ENCODE measurements at places on chromosomes 3 and 15. TPM values are rescaled to one million over a fixed set of nuclear protein-coding genes. Genes with fewer than 3 reads are reported as not detected.

LMAN1L gene
- not detected for total RNA-seq

RYR3 gene
- under 0.01 TPM for total RNA-seq

ADAMTS7 gene
- total RNA-seq: 6.7 TPM

TBC1D23 gene
- 69.3 TPM for total RNA-seq

DCUN1D1 gene
- total RNA-seq: 33.3 TPM

MTHFS gene
- total RNA-seq: 21.7 TPM

CHRNB4 gene
- under 0.01 TPM for total RNA-seq

CORO2B gene
- total RNA-seq: 3.2 TPM

TRH gene
- total RNA-seq: not detected

SLC28A2 gene
- total RNA-seq: not detected

KIF7 gene
- total RNA-seq: 10.2 TPM

TERC gene
- 316 TPM for total RNA-seq

GOLGA8G gene
- 3.5 TPM for total RNA-seq

GP5 gene
- 0.42 TPM for total RNA-seq

CYP11A1 gene
- total RNA-seq: not detected

SCAMP5 gene
- total RNA-seq: 1.1 TPM

GASK1A gene
- 2.5 TPM for total RNA-seq

LRRIQ4 gene
- total RNA-seq: not detected

RPP25 gene
- total RNA-seq: not detected

SPESP1 gene
- total RNA-seq: not detected

FANCD2OS gene
- not detected for total RNA-seq

FAM81A gene
- total RNA-seq: 2.9 TPM

ATP13A3 gene
- 226 TPM for total RNA-seq

FRMD4B gene
- total RNA-seq: 64.1 TPM

IL17RE gene
- 13.3 TPM for total RNA-seq

GOLGA8O gene
- 0.40 TPM for total RNA-seq

GOLGA8T gene
- not detected for total RNA-seq

CD86 gene
- 0.17 TPM for total RNA-seq

TCF12 gene
- 157 TPM for total RNA-seq

DPPA2 gene
- total RNA-seq: not detected

AP2M1 gene
- 348 TPM for total RNA-seq
